ENCODE measurements at places on chromosomes 16 and 17.

- no peak for DNase-seq
These were observed 37.1 kb downstream of the CDRT15 start for GRCh38 chr17:14199601-14200000.

- no peak for DNase-seq
These were observed 15.6 kb downstream of the RFWD3 start for GRCh38 chr16:74650966-74651567.

GRCh38 chr17:59298521-59298920 is 32.9 kb upstream of the YPEL2 start:
- DNase-seq, result no peak

GRCh38 chr17:43832168-43832975 is 574 bp downstream of the MPP3 start:
- no peak for DNase-seq

DNA sequence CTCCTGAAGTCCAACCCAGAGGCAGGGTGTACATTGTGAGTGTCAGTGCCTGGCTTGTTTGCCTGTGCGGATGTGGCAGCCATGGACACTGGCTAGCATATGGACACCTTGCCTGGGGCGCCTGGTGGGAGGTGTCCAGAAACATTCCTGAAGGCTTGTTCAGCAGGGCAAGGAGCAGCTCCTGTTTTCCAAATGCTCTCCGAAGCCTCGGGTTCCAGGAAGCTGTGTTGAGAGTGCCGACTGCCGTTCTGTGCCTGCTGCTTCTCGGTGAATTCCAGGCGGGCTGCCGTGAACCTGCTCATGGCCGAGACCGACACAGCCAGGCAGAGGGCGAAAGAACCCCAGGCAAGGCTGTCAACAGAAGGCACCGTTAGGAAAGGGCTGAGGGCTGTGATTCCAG is 10.9 kb upstream of the DHRS7C start:
- DNase-seq, result no peak

DNA sequence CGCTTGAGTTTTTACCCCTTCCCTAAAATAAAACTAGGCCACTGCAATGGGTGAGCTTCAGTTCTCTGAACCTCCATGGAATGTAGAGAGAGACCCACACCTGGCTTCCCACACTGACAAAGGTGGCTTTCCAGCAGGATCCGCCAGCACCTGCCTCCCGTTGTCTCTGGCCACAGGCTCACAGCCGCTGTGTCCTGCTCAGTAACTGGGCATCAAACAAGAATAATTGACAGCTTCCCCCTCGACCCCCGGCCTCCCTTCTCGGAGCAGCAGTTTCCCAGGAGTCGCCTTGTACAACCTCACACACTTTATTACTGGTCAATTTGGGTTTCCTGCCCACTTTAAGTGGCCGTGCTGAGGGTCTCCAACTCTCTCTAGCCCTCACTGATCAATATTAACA is 586.1 kb upstream of the PSMD7 start:
- no peak for DNase-seq

GRCh38 chr17:82056729-82057621 is 5.3 kb downstream of the GPS1 start:
- no peak for DNase-seq

DNA sequence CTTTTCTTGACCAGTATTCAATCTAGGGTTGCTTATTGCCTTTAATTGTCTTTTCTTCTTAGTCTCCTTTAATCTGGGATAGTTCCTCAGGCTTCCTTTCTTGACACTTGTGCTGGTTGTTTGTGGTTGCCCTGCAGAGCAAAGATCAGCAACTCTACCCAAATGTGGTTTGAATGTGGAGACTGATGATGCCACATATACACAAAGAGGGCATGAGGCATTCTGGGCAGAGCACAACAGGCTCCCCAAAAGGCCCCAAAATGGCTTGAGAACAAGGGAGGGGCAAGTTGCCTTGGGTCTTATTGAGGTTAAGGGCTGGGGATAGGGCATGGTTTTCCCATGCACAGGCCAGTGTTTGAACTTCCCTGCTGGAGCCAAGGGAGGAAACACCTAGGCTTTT is 29.8 kb upstream of the HOXB9 start:
- no peak for DNase-seq

DNA sequence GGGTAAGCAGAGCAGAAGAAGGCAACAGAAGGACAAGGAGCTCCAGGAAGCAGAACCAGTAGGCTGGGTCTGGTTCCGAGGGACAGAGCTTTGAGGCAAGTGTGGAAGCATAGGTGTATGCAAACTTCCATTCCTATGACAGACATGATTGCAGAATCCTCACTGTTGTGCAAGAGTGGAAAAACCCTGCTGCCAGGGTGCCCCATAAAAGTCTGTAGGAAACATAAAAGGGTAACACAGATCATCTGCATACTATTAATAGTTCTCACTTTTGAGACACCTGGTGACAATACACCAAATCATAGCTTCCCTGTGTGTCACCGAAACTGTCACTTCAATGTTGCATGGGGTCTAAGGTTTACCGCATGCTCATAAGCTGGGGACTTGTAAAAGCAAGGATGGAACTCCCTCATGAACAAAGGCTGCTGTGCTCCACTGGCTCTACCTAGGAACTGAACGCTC is 39.7 kb downstream of the ARHGAP17 start:
- peak; percentile 4 for DNase-seq

GRCh38 chr16:13427943-13428342 is 492.0 kb upstream of the ERCC4 start:
- DNase-seq, result no peak

DNA sequence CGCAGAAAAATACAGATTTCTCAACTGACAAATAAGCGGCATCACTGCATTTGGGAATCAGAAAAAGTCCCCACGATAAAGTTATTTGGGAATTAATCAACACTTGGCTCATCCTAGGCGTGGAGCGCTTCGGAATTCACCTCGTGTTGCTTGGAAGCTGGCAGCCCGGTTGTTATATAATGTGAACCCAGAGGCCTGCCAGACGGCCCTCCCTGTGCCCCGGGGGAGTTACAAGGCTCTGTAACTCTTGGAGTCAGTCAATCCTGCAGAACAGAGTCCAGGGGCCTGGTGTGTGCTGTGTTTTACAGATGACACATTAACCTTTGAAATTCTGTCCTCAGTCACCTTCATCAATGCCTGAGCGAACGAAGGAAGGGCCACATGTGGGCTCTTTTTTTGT is 111.1 kb downstream of the PITPNC1 start:
- DNase-seq, result no peak

- no peak for DNase-seq
These were observed 9.3 kb downstream of the ARRB2 start for GRCh38 chr17:4719684-4720221.

DNA sequence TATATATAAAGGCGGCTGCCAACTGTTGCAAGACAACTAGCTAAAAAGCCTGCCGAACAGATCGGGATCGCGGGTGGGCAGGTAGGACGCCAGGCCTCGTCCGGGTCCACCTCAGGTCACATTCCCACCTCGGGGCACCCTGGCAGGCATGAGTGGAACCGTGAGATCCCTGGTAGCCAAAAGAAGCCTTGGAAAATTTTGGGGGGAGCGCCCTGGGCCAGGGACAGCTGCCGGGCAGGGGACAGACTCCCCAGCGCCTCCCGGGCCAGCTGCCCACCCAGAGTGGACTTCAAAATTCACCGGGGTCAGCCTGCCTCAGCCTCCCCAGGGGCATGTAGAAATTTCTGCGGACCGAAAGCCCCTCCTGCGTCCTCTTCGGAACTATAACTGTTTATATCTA is 760.9 kb downstream of the KCNJ18 start:
- DNase-seq, result no peak

DNA sequence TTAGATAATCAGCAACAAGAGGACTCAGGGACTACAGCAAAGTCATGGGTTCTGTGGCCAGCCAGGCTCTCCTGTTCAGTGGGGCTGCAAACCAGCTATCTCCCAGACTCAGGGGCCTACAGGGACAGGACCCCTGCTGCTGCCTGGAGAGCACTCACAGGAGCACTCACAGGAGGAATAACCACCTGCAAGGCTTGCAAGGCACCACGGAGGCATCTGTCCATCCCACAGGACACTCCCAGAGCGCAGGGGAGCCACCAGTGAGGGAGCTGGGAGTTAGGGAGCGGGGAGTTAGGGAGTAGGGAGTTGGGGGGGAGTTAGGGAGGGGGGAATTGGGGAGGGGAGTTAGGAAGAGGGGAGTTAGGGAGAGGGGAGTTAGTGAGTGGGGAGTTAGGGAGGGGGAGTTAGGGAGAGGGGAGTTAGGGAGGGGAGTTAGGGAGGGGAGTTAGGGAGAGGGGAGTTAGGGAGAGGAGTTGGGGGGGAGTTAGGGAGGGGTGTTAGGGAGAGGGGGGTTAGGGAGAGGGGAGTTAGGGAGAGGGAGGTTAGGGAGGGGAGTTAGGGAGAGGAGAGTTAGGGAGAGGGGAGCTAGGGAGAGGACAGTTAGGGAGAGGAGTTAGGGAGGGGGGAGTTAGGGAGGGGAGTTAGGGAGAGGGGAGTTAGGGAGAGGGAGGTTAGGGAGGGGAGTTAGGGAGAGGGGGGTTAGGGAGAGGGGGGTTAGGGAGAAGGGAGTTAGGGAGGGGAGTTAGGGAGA is 5.7 kb downstream of the CANT1 start:
- DNase-seq, result no peak

- no peak for DNase-seq
These were observed 2.9 kb downstream of the SMPD3 start for GRCh38 chr16:68445458-68445857.

DNA sequence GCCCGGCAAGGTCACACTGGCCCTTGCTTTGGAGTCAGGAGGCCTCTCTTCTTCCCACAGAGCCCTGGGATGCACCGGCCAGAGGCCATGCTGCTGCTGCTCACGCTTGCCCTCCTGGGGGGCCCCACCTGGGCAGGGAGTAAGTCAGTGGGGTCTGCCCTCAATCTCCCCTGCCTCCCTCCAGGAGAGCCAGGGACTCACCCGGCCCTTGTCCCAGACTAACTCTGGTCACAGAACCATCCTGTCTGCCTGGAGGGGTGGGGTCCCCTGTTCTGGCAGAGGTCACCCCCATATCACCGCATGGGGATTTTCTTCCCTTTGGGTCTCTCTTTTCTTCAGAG is 222 bp downstream of the ZG16B start:
- DNase-seq, result no peak

DNA sequence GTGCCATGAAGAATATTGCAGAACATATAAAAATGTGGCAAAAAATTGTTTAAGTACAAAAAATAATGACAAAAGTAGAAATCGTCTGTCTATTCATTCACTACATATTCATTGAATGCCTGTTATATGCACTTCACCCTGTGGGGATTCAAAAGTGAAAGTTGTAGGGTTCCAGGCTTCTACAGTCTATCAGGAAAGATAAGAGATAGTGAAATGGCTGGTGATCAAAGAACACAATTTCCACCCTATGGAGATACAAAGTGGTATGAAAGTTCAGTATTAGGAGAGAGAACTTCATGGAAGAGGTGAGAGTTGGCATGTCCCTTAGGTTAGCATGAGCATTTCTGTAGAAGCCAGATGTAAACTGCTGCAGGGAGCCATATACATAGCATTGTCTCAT is 127.0 kb upstream of the PMFBP1 start:
- no peak for DNase-seq

GRCh38 chr17:76678330-76678729 is 32.4 kb downstream of the MXRA7 start:
- DNase-seq, result peak; percentile 30

DNA sequence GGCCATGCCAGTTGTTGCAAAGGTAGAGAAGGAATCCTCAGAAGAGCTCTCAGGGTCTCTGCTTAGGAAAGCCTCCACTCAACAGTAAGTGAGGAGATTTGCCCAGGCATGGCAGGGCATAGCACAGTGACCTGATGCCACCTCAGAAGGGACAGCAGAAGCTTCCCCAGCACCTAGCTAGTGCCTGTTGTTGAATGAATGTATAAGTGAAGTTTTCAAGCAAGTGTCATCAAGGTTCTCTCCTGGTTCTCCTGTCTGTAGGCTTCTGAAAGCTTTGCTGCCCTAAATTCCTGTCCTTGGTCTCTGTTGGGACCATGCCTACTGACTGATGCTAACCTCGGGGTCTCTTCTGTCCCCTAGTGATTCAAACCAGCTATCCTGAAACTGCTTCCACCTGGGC is 114.9 kb upstream of the TBX2 start:
- no peak for DNase-seq

Data from T-cell (primary cell).